ENCODE measurements at places on chromosomes 12 and 14.

GRCh38 chr14:44988694-44989093, 26.7 kb downstream of the TOGARAM1 start:
- no peak for DNase-seq

- no peak for DNase-seq
These were observed 34.1 kb upstream of the ABCC9 start for GRCh38 chr12:21975293-21975692.

- no peak for DNase-seq
These were observed 210.8 kb downstream of the PCNX1 start for GRCh38 chr14:71117839-71118743.

- no peak for DNase-seq
These were observed 493.1 kb downstream of the NOVA1 start for GRCh38 chr14:26104717-26105116.

DNA sequence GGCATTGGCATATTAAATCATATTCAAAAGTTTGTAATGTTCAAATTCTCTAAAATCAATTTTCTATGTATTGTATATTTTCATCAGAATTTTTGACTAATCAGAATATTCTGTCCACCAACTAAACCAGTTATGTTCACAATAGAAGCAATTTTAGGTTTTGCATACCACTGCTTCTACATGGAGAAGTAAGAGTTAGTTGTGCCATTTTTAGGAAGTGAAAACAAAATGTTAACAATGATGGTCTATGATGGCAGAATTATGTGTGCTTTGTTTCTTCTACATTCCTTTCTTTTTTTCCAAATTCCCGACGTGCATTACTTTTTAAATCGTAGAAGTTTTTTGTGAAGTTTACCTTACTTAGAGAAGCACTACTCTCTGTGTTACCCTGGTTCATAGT, 29.5 kb downstream of the ABHD12B start:
- DNase-seq = no peak

DNA sequence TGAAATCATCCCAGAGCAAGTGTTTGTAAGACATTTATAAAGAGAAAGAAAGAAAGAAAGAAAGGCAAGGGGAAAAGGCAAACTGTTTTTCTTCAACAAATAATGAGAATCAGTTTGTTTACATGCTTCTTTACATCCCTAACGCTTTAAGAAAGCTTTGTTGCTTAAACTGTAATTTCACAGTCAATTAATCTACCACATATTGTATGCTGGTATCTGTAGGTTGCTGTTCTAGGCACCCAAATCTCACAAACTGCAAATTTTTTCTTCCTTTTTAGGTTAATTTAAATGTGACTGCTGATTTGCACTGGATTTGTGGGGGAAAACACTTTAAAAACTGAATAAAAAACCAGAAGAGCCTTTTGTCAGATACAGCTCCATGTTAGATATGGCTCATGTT, 384.2 kb downstream of the ATP23 start:
- DNase-seq = no peak

DNA sequence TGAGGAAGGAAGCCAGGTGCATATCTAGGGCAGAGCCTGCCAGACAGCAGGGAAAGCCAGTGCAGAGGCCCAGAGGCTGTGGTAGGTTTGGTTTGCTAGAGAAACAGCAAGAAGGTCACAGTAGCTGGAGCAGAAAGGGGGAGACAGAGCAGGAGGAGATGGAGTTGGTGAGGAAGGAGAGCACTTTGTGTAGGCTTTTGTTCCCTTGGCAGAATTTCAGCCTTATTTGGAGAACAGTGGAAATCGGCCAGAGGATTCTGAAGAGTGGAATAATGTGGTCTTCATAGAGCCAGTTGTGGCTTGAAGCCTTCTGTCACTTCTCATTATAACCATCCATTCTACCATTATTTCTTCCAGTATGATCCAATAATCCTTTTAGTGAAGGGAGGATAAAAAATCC, 212.9 kb upstream of the FAR2 start:
- no peak for DNase-seq

DNA sequence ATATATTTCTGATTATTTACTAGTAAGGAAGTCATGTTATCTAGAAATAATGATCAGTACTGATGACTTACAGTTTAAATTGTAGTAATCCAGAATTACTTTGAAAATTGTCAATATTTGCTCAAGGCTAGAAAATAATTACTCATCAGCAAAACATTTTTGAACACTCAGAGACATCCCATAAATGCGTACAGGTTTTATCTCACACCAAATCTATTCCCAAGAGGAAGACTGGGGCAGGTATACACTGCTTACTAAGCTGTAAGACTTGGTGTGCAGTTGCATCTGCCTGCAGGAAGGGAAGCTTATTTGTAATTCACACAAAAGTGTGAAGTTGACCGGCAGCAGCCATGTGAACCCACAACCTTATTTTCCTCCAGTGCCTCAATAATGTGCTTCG, 146.4 kb downstream of the CCER1 start:
- no peak for DNase-seq

DNA sequence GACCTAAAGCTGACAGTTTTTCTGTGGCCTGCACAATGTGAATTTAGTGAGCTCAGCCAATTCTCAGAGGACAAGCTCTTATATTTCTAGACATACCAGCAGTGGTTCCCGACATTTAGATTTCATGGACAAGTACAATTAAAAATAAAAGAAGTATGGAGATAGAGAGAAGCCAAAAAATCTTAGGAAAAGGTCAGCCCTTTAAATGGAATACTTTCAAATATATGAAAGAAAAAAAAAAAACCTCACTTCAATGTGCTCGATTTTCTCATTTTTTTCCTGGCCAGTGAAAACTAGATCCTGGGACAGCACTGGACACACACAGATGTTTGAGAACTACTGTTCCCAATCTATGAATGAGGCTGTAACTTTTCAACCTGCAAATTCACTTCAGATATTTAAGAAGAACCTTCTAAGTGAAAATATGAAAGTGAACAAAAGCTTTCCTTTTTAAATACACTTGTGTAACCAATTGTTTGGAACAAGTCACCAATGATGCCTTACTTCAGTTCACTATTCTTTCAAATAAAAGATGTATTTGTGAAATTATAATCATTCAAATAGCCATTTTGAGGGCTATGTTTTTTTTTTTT, 109.4 kb downstream of the SLC38A1 start:
- DNase-seq = no peak

GRCh38 chr14:95533391-95533821, 1.4 kb upstream of the GLRX5 start:
- DNase-seq = no peak

- DNase-seq = peak; percentile 57
These were observed 44.2 kb upstream of the MMP17 start for GRCh38 chr12:131783915-131784541.

DNA sequence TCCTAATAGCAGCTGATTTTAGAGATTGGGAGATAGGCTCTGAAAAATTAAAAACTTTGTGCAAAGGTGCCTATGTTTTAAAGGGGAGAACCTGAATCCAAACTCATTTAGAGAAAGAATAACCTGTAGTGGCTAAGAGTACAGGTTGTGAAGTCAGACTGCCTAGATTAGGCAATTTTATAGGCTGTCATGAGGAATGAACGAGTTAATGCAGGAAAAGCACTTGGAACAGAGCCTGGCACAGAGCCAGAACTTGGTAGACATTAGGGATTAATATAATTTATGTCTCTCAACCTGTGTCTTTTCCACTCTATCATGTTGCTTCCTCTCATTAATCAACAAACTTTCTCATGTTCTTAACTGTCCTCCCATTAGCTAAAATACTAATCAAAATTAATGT, 98.1 kb downstream of the WIF1 start:
- DNase-seq = no peak

GRCh38 chr12:132078190-132078589, 65.9 kb downstream of the DDX51 start:
- no peak for DNase-seq

GRCh38 chr12:117836476-117836875, 132.3 kb downstream of the KSR2 start:
- DNase-seq = no peak

DNA sequence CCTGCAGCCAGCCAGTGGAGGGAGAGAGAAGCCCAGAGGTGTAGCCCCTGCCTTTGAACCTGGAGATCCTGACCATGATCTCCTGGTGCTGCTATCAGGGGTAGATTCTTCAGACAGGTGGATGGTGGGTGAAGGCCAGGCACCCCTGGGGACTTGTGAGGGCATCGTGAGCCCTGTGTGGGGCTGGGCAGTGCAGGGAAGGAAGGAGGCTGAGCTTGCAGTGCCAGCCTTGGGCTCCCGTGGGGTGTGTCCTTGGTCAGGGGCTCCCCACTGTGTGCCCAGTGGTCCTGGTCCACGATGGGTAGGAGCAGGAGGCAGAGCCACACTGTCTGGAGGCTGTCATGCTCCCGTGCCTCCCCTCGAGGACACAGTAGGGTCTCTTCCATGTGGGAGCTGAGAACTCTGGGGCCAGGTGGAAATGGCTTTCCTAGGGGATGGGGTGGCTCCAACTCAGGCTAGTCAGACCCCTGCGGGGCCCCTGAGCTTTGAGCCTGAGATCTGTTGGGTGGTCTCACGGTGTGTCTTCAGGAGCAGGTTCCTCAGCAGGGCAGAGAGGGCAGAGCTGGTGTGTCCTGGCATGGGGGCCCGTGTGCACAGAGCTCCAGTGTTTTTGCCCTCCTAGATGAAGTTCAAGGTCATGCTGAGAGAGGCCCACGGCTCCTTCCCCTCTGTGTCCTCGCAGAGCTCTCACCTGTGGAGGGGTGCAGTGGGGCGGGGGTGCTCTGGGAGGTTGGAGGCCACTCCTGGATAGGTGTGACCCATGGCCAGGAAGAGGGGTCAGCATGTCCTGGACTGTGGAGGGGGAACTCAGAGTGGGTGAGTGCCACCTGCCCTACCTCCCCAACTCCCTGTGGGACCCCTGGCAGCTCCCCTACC, 25.0 kb downstream of the RTL1 start:
- DNase-seq = no peak

DNA sequence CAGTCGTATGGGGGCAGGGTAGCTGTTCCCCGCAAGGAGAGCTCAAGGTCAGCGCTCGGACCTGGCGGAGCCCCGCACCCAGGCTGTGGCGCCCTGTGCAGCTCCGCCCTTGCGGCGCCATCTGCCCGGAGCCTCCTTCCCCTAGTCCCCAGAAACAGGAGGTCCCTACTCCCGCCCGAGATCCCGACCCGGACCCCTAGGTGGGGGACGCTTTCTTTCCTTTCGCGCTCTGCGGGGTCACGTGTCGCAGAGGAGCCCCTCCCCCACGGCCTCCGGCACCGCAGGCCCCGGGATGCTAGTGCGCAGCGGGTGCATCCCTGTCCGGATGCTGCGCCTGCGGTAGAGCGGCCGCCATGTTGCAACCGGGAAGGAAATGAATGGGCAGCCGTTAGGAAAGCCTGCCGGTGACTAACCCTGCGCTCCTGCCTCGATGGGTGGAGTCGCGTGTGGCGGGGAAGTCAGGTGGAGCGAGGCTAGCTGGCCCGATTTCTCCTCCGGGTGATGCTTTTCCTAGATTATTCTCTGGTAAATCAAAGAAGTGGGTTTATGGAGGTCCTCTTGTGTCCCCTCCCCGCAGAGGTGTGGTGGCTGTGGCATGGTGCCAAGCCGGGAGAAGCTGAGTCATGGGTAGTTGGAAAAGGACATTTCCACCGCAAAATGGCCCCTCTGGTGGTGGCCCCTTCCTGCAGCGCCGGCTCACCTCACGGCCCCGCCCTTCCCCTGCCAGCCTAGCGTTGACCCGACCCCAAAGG, 804 bp downstream of the GAPDH start:
- DNase-seq = peak; percentile 68

GRCh38 chr12:14993117-14993516, 20.3 kb downstream of the PDE6H start:
- DNase-seq = no peak

- no peak for DNase-seq
These were observed 31.6 kb upstream of the FICD start for GRCh38 chr12:108483213-108484059.

DNA sequence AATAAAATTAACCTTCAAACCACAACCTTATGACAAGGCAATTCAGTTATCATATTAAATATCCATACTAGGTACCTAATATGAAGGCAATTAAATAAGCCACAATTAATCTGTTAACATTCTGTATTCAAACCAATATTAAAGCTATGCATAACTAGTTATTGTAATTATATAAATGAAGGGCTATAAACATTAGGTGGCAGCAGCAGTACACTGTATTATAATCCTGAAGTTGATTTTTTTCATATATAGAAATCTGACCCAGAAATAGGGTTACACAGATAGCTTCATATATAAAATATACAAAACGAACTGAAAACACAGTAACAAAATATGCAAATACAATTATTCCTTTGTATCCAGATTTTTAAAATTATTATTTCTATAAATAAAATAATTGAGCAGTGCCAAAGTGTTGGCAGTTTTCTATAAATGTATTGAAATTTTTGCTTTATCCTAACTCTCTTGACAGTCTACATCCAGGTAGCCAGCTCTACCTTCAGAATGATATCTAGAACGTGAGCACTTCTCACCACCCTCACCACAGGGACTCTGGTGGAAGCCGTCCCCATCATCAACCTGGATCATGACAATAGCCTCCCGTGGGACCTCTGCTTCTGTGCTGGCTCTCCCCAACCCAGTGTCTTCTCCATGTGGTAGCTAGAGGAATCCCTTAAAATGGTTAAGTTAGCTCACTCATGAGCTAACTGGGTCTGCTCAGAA, 136.2 kb downstream of the MED13L start:
- DNase-seq = no peak

- no peak for DNase-seq
These were observed 34.6 kb upstream of the CISTR start for GRCh38 chr12:53786411-53786810.

DNA sequence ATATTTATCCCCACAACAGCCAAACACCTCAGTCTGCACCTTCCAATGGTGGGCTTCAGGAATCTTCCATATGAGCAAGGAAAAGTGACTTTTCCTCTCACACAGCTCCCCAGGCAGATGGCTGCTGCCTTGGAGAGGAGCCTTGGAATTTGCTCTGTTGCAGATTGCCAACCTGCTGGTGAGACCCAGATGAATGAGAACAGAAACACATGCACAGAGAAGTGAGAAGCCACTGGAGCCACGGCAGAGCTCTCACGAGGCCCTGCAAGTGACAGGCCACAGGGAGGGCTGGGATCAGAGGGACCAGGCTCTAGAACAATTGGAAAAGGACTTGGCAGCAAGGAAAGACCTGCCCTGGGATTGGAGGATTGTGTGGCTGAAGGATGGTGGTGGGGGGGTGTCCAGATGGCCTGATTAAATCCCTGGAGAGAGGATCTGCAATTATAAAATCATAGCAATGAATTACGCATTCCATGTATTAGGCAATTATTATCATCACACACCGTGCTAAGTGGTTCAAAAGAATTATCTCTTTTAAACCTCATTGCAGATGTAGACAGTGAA, 84.9 kb upstream of the PWP1 start:
- DNase-seq = no peak

All from GM13976 (cell line).